ENCODE measurements at places on chromosomes 6 and 20. TPM values are rescaled to one million over a fixed set of nuclear protein-coding genes. Genes with fewer than 3 reads are reported as not detected.

The OR2B6 gene
- total RNA-seq, result not detected

The HLA-DPB1 gene
- total RNA-seq, result 17.9 TPM

The DBNDD2 gene
- 22.0 TPM for total RNA-seq

The GPR6 gene
- not detected for total RNA-seq

The TREM1 gene
- total RNA-seq, result not detected

- DNase-seq, result no peak
Observed at GRCh38 chr20:52493171-52493721, 301.7 kb upstream of the ZFP64 start.

DNA sequence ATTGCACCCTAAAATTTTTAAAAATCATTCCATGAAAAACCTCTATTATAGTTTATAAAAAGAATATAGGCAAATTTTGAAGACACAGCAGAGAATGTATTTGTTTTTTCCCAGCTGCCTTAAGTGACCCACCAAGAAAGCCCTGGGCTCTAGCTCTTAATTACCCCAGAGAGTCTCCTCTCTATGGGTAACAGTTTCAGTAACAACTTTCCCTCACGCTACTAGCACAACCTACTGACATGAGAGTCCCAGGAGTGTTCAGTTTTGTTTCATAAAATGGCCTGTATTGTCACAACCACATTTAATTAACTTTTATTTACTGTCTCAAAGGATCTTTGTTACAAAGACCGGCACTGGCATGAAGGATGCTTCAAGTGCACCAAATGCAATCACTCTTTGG, 41.5 kb downstream of the FHL5 start:
- no peak for DNase-seq

- DNase-seq, result no peak
Observed at GRCh38 chr20:18851629-18852028, 38.0 kb downstream of the SCP2D1 start.

DNA sequence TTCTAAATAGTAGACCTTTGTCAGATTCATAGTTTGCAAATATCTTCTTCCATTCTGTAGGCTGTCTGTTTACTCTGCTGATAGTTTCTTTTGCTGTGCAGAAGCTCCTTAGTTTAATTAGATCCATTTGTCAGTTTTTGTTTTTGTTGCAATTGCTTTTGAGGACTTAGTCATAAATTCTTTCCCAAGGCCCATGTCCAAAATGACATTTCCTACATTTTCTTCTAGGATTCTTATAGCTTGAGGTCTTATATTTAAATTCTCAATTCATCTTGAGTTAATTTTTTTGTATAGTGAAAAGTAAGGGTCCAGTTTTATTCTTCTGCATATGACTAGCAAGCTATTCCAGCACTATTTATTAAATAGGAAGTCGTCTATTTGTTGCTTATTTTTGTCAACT, 287.0 kb downstream of the PACRG start:
- no peak for DNase-seq

DNA sequence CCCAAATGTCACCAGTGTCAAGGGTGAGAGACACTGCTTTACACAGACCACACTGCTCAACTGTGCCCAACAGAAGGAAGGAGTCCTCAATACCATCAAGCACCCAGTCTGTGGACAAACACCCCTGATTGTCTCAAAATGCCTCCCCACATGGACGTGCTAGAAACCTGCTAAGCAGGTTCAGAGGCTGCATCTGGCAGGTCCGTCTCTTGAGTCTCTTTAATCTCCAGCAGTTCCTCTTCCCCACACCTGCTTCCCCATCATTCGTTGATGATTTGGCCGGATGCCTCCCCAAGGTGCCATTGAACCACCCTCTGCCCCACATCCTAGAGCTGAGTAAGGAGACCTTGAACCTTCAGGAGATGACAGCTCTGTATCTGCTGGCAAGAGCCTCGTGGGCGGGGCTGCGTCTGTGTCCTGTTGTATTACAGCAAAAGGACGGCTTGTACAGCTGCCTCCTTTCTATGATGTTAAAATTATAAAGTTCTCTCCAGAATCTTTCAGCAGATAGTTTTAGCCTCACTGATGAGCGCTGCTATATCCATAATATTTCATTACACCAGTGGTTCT, 179.2 kb downstream of the PREX1 start:
- DNase-seq, result no peak

DNA sequence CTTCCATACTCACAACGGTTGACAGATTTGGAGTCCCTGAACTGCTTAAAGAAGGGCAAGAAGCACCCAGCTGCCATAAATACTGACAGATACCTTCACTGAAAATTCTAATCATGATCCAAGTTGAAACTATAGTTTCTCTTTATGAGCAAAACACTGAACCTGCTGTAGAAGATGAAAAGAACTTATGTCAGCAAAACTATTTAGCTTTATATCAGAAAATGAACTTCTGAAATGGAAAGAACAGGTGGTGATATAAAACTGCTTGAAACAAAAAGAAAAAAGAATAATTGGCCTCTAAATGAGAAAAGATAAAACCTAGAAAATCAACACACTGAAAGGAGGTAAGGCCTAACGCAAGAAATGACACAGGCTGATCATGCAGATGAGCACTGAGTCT, 72.4 kb downstream of the HACE1 start:
- DNase-seq, result no peak

DNA sequence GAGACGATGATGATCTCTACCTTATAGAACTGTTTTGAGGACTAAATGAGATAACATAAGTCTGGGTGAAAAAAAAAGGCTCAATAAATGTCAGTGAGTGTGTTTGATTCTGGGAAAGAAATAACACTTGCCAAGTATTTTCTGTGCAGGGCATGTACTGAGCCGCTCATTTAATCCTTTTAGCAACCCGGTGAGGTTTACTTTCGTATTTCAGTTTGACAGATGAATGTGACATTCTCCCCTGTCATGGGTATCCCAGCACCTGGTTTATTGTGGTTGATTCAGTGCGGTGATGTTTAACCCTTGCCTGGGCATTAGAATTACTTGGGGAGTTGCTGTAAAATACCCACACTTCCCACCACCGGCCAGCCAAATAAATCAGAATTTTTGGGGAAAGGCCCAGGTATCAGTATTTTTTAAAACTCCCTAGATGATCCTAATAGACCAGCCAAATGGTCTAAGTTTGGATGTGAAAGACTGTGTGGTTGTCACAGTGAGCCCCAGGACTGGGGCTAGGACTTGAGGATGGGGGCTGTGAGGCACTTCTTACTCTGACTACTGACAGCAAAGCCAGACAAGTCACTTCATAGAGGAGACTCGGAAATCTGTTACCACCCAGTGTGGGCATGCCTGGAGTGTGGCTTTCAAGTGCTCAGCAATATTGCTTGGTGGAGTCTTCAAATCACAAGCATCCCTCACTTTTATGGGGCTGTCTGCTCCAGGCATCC, 100.2 kb upstream of the KCNG1 start:
- DNase-seq, result no peak

- DNase-seq, result no peak
Observed at GRCh38 chr6:124796464-124796970, 165.7 kb upstream of the RNF217 start.

GRCh38 chr6:149140137-149140909, 177.2 kb upstream of the TAB2 start:
- no peak for DNase-seq

- DNase-seq, result no peak
Observed at GRCh38 chr6:56435326-56435725, 187.9 kb upstream of the COL21A1 start.

DNA sequence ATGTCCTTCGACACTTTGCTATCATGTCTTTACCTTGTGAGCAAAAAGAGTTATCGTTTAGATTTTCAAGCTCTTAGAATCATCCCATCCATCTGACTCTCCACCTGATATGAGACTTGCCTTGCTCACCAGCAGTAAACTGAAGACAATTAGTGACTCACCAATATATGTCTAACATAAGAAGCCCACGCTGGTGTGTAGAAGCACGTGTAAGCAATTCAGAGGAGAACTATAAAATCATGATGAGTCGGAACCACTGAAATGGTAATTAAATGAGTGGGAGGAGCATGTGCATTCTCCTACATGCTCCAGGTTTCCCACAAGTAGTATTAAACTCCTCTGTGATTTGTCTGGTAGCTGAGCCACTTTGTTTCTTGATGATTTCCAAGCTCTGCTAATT, 181.6 kb upstream of the RNF217 start:
- no peak for DNase-seq

DNA sequence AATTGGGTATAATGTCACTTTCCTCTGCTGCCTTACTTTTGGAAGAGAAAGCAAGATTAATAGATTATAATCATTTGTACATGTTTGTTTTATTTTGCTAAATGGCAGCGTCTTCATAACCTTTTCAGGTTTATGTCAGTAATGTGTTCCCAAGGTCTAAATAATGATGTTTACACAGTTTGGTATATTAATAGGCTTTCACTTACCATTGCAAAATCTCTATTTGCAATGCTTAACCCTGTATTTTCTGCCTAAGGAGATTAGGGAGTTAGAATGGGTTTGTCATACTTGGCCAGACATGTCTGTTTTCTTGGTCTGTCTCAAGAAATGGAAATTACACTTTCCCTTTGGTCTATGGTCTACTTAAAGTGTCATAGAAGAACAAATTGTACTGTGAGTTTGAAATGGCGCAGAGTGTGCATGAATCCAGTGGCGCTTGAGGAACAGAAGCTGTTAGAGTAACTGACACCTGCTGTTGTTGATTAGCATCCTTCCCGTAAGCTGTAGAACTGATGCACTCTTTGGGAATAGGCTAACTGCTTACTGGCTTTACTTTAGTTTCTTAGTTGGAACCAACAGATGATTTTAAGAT, 261.1 kb downstream of the SAMD5 start:
- DNase-seq, result no peak

Measured in progenitor cell of endocrine pancreas (in vitro differentiated cells).